SK-N-SH (cell line): ENCODE measurements at places on chromosomes 7 and 10. TPM values are rescaled to one million over a fixed set of nuclear protein-coding genes. Genes with fewer than 3 reads are reported as not detected.

- no peak for DNase-seq
Observed at GRCh38 chr7:51368334-51368733, 51.7 kb upstream of the COBL start.

DNA sequence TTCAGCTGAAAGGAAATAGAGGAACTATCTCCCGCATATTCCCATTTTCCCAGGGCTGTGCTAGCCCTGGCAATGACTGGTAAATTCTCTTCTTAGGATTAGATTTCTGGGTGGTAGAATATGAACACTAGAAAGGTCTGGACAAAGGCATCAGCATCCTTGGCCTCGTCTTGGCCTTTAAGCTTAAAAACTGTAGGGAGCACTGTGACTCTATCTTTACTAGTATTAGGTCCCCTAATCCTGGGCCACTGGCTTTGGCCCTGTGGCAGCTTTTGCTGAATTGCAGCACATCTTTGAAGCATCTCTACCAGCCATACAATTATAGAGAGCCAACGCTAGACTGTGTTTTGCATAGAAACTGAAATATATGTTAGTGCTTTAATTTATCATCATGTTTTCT, 41.5 kb upstream of the EBLN1 start:
- no peak for DNase-seq

- DNase-seq = no peak
Observed at GRCh38 chr10:9535744-9536143, 1481.3 kb downstream of the GATA3 start.

GRCh38 chr10:72340510-72341261, 14.0 kb downstream of the DNAJB12 start:
- DNase-seq = peak; percentile 87

Gene SFRP5
- polyA plus RNA-seq = not detected in 2 replicates

- DNase-seq = no peak
Observed at GRCh38 chr7:159240962-159241361, 96.3 kb upstream of the VIPR2 start.
